Amniotic stem cell (primary cell): ENCODE measurements at places on chromosomes 16 and 17.

GRCh38 chr16:20310421-20311395 lies 16.6 kb downstream of the GP2 start:
- DNase-seq, result no peak

DNA sequence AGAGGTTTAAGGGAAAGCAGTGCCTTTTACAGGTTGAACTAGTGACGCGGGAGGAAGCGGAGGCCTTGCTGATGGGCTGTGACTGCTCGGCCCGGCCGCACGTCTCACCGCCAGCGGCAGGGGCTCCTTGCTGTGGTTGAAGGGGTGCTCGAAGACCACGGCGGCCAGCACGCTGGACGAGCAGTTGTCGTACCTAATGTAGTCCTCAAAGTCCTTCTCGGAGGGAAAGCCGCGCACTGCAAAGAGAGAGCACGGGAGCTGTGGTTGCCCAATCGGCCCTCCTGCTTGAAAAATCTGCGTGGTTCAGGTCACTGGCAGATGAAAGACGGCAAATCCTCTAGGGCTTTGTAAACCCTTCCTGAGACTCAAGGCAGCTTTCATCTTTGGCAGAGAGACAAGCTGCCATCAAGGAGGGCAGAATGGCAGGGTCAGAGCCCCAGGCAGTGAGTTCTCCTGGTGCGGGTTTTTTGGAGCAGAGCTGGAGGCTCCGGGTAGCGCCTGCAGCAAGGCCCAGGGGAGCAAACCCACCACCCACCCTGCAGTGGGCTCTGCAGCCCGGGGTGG lies 16.1 kb downstream of the ABCA3 start:
- DNase-seq, result no peak

- no peak for DNase-seq
These were observed 21.6 kb upstream of the METRNL start for GRCh38 chr17:83057793-83058265.

DNA sequence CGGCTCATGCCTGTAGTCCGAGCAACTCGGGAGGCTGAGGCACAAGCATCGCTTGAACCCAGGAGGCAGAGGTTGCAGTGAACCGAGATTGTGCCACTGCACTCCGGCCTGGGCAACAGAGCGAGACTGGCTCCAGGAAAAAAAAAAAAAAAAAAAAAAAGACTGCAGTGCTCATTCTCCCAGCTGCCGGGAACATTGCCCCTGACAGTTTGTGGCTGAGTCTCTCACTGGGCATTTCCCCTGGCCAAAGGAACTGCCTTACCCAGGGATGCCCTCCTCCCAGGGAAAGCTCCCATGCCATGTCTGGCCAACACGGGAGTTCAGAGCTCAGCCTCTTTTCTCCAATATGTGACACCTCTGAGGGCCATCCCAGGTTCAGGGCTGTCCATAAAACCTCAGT lies 21.3 kb upstream of the USP10 start:
- DNase-seq, result no peak

GRCh38 chr17:74156878-74157277 lies 46.6 kb upstream of the RPL38 start:
- DNase-seq, result no peak

DNA sequence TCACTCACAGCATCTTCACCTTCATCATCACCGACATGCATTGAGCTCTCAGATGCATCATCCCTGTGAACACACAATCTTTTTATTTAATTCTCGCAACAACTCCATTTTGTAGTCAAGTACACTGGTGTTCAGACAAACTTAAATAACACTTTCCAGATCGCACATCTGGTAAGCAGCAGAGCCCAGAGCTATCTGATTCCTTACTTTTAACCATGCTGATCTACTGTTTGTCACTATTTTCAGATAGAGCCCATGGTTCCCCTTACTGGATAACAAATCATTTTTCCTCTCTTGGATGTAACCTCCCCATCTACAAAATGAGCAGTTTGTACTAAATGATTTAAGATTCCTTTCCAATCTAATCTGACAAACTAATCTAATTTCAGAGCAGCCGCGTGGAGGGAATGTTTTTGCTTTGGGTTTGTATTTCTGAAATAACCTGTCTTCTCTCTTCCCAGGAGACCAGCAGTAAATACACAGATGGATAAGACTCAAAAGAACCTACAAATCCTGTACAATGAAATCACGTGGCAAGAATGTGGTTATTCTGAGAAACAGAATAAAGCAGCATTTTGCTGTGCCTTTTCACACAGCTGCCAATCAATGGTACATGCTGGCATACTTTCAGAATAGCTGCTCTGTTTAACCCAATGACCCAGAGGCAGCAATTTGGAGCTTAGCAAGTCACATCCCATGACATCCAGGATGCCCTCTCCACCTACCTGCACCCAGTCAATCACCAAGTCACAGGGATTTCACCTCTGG lies 72.9 kb upstream of the CCL2 start:
- DNase-seq, result no peak

- DNase-seq, result no peak
These were observed 74.8 kb upstream of the SMURF2 start for GRCh38 chr17:64736804-64737492.

- no peak for DNase-seq
These were observed 1.3 kb downstream of the ZNF750 start for GRCh38 chr17:82838386-82839063.
